ENCODE measurements at places on chromosomes 16 and 17.

DNA sequence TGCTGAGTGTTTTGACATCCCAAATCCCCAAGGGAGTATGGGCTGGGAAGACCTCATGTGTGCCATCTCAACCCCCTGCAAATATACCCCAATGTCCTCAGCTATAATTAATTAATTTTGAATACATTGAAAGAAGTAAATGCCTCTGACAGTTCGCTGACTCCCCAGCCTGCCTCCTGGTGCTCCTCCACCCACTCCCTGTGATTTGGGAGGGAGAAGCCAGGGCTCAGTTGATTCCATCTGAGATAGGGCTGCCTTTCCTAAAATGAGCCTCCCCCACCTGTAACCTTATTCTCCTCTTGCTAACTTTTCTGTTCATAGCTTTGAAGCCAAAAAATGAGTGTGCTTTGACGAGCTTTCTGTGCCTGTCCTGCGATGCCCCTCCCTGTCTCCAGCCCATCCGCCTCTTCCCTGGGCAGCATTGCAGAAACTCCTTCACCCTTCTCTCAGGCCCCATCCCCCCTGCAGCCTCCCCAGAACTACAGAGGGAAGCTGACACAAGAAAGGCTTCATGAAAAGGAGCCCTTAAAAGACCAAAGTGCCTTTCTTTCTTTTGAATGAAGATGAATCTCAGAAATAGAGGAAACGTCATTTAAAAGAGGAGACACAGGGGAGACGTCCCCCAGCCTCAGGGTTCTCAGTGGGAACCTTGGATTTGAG is 70.3 kb downstream of the HLF start:
- no peak for DNase-seq

GRCh38 chr16:19236561-19237209 is 48.8 kb upstream of the CLEC19A start:
- no peak for DNase-seq

DNA sequence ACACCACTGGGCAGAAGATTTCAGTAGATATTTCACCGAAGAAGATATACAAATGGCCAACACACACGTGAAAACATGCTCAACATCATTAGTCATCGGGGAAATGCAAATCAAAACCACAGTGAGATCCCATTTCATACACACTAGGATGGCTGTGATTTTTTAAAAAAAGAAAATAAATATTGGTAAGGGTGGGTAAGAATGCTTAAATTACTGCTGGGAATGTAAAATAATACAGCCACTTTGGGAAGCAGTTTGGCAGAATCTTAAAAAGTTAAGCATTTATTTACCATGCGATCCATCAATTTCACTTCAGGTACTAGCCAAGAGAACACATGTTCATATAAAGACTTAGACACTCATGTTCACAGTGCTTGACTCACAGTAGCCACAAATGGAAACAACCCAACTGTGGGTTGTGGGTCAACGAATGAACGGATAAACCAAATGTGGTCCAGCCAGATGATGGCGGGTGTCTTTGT is 6.5 kb upstream of the C16orf74 start:
- no peak for DNase-seq

DNA sequence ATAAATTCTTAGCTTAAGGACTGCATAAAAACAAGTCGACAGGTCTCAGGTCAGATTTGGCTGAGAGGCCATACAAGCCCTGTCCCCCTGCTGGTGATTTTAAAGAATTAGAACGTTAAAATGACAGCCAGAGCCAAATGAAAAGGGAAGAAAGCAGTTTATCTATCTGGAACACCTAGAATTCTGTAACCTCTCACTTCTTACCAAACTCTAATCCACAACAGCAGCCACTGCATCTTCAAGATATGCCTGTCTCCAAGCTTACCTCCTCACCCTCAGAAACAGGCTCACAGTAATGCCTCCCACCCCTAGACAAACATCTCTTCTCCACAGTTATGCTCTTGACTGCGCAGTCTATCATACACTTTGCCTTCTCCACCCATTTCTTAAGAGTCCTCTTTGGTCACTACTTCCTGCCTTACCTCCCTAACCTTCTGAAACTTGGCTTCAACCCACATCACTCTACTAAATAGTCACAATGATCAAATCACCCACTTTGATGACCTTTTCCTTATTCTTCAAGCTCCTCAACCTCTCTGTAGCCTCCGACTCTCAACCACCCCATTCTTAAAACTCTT is 14.2 kb downstream of the ANKFY1 start:
- peak; percentile 96 for DNase-seq

DNA sequence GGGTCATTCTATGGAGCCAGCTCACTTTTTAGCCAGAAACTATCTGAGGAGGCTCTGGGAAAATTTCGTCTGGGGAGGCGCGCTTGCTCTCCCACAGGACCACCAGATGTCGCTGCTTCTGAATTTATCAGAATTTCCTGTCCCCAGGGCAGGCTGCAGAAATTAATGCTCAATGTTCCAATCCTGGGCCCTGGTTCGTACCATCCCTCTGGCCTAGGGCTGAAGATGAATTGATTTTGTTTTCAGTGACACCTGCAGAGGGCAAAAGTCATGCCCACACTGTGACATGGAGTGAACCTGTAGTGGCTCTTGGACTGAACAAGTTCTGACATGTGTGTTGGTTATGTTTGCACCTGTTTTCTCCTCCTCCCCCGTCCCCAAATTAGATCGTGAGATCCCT is 482.6 kb downstream of the NPIPA7 start:
- DNase-seq = peak; percentile 61

DNA sequence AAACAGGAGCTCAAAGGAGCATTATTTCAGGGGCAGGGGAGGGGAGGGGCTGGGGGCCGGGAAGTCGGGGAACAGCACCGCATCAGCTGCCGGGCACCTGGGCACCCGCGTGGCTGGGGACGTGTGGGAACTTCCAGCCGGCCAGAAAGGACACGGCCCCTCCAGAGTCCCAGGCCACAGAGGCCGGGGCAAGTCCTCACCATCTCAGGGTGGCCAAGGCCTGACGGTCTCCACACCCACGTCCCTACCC is 1.1 kb downstream of the PGAP6 start:
- no peak for DNase-seq

- DNase-seq = no peak
These were observed 7.6 kb upstream of the PKMYT1 start for GRCh38 chr16:2987833-2988232.

- no peak for DNase-seq
These were observed 57.9 kb downstream of the CMIP start for GRCh38 chr16:81502396-81503070.

DNA sequence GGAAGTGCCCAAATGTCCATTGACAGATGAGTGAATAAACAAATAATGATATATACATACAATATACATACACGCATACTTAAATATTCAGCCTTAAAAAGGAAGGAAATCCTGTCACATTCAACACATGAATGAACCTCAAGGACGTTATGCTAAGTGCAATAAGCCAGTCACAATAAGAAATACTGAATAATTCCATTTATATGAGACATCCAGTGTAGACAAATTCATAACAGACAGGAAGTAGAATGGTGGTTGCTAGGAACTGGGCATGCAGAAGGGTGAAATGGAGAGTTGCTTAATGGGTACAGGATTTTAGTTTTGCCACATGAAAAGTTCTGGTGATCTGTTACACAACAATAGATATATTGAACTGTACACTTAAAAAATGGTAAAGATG is 8.8 kb upstream of the ITGB4 start:
- DNase-seq = no peak

DNA sequence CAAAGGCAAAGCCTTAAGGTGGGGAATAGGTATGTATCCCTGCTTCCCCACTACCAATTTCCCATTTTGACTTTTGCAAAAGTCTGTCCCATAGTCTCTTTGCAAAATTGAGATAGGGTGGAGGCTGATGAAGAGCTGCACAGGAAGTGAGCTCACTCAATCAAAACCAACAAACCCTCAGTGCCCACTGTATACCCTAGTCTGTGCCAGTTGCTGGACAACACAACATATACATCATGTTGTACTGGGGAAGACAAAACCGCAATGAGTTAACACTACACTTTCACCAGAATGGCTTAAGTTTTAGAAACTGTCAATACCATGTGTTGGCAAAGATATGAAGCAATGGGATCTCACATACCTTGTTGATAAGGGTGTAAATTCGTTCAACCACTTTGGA is 40.4 kb upstream of the AXIN2 start:
- no peak for DNase-seq

- no peak for DNase-seq
These were observed 71.2 kb upstream of the LGALS9 start for GRCh38 chr17:27559506-27560481.

DNA sequence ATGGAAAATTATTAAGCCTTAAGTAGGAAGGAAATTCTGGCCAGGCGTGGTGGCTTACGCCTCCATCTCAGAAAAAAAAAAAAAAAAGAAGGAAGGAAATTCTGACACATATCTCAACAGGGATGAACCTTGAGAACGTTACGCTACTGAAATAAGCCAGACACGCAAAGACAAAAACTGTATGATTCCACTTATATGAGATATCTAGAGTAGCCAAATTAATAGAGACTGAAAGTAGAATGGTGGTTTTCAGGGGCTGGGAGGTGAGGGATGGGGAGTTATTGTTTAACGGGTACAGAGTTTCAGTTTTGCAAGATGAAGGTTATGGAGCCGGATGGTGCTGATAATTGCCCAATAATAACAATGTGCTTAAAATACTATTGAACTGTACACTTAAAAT is 16.2 kb upstream of the HNF1B start:
- no peak for DNase-seq

GRCh38 chr17:2691965-2692780 is 19.4 kb downstream of the CLUH start:
- no peak for DNase-seq

- no peak for DNase-seq
These were observed 139.0 kb downstream of the STX8 start for GRCh38 chr17:9436630-9437029.

GRCh38 chr17:65901394-65901793 is 290.5 kb downstream of the CEP112 start:
- DNase-seq = no peak

- peak; percentile 96 for DNase-seq
These were observed 27.5 kb downstream of the ZCCHC14 start for GRCh38 chr16:87465306-87465705.

DNA sequence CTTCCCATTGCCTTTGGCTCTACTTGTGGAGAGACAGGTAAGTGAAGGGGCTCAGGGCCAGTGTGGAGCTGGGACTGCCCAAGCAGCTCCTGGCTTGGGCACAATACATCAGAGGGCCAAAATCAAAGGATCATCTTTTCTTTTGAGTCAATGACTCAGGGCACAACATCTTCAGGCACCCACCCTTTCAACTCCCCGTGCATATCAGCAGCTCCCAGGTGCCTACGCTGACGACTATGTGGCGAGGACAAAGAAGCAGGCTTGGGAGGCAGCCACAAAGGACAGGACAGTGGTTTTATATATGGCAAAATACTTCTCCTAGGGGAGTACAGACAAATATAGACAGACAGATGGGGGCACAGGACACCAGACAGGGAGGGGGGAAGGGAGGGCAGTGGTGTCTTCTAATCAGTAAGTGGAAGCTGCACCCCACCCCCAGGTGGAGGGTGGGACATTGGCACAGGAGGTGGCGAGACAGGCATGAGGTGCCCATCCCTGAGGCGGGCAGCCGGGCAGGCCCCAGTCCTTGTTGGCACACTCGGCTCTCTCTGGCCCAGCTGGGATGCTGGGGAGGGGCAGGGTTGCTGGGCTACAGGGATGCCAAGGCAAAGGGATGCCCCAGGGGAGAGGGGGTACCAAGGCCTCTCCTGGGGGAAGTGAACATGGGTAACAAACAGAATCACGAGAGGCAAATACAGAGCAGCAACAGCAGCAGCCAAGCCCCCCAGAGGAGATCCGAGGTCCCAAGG is 7.7 kb upstream of the ARL5C start:
- DNase-seq = no peak

GRCh38 chr17:336110-337021 is 16.2 kb downstream of the RPH3AL start:
- peak; percentile 1 for DNase-seq

DNA sequence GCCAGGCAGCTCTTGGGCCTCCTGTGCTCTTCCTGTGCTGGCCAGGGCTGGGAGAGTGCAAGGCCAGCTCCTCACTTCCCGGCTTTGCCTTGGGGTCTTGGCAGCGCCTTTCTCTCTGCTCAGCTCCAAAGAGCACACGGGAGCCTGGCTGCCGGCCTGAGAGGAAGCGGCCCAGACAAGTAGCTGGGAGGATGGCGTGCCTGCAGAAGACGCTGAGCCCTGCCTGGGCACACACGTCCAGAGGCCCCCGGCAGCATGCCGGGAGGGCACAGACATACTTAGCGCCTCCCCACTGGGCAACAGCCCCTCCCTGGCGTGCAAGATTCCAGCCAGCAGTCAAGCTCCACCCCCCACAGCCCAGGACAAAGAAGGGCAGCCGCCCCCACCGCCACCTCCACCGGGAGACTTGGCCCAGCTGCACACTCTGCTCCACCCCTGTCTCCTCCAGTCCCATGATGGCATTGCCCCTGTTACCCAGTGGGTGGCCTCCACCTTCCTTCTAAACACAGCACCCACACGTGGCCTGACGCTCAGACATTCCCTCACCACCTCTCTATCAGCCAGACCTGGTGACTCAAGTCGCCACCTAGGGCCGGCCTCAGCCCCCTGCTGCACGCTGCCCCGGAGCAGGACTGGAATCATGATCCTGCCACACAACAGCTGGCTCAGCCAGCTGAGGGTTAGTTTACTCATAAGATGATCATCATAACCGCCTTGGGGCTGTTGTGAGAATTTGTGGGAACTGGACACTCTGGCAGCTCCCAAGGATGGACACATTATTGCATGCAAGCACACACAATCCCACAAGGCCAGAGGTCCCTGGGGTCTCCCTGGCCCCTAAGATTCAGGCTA is 12.4 kb downstream of the SGCA start:
- DNase-seq = peak; percentile 71

- DNase-seq = no peak
These were observed 35.4 kb upstream of the RNF43 start for GRCh38 chr17:58452738-58453137.

GRCh38 chr16:22070361-22071330 is 21.7 kb upstream of the VWA3A start:
- DNase-seq = no peak

- peak; percentile 84 for DNase-seq
These were observed 51.8 kb downstream of the BEAN1 start for GRCh38 chr16:66478733-66479511.

DNA sequence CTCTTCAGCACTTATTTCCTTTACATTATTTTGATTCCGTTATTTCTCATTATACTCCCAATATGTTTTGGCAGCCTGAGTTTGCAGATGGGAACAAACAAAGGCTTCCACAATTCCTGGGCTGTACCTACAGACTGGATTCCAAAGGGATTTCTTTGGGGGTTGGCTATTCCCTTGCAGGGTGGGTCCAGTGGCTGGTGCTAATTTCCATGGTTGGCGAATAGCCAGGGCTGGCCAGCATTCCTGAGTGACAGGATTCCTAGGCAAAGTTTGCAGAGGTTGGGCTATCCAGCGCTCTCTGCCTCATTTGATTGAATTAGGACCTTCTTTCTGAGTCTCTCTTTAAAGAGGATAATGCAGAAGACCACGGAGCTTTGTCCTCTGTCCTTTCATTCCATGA is 207.4 kb downstream of the MAF start:
- DNase-seq = no peak

GRCh38 chr17:15397620-15398019 is 56.2 kb upstream of the TEKT3 start:
- peak; percentile 21 for DNase-seq

GRCh38 chr17:39600288-39600996 is 7.3 kb downstream of the NEUROD2 start:
- no peak for DNase-seq

GRCh38 chr16:70660672-70661350 is 14.5 kb downstream of the IL34 start:
- no peak for DNase-seq

All from OCI-M1 (cell line).